ENCODE measurements at places on chromosomes 5 and 9. TPM values are rescaled to one million over a fixed set of nuclear protein-coding genes. Genes with fewer than 3 reads are reported as not detected.

ANXA2R gene
- polyA plus RNA-seq, result 0.55 TPM

ANKRD18B gene
- polyA plus RNA-seq, result not detected

PLEKHG4B gene
- polyA plus RNA-seq, result 0.10 TPM

GIN1 gene
- polyA plus RNA-seq, result 3.8 TPM

LSM11 gene
- 1.0 TPM for polyA plus RNA-seq

CATSPER3 gene
- polyA plus RNA-seq, result 2.7 TPM

C5orf22 gene
- polyA plus RNA-seq, result 5.6 TPM

SIT1 gene
- 1.0 TPM for polyA plus RNA-seq

GMCL2 gene
- polyA plus RNA-seq, result not detected

ADCY2 gene
- polyA plus RNA-seq, result 1.3 TPM

MYOT gene
- 7.8 TPM for polyA plus RNA-seq

SHOC1 gene
- polyA plus RNA-seq, result 4.8 TPM

GDA gene
- polyA plus RNA-seq, result 0.57 TPM

FGFR4 gene
- polyA plus RNA-seq, result 14.6 TPM
